EL (cell line): ENCODE measurements at places on chromosomes 3 and 15.

DNA sequence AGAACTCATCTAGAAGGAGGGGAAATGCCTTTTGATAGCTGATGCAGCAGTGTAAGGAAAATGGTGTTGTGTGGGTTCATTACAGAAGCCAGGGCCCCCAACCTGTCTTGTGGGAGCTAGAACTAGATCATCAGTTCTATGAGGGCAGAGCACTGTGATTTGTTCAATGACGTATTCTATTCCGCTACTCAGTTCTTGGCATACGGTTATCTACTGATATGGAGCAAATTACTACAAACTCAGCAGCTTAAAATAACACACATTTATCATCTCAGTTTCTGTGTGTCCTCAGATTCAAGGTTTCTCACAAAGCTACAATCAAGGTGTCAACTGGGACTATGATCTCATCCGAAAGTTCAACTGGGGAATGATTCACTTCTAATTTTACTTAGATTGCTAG is 250.5 kb downstream of the FEZF2 start:
- no peak for DNase-seq

GRCh38 chr3:61813636-61814035 is 252.3 kb downstream of the PTPRG start:
- no peak for DNase-seq

DNA sequence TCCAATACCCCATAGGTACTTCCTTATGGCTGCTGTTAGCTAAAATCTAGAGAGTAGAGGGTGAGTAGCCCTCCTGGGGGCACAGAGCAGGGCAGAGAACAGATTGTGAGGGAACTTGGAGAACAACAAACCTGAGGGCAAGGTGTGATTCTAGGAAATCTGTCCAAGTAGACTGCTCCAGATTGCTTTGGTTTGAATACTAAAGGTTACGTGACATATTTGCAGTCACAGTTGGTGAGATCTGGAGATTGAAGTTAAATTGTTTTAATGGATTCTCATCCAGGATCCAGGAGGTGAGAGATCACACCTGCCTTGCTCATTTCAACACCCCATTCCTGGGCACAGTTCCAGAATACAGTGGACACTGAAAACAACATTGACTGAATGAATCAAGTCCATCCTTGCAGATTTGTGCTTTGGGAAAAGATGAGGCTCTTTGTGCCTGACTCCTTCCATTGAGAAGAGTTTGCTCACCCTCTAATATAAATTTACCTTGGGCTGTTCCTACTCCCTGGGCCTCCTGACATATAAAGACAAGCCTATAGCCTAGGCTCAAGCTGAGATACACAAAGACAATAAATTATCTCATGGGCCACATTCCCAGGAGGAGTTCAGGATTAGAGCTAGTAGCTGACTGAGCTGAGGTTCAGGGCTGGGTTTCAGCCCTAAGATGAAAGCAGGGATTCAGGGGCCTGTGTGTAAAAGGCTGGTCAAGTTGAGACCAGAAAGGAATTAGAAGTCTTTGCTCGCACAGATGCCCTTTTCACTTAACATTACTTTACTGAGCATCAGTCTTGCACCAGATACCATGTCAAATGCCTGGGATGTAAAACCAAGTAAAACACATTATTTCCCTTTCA is 400.9 kb upstream of the MCTP2 start:
- DNase-seq: no peak

DNA sequence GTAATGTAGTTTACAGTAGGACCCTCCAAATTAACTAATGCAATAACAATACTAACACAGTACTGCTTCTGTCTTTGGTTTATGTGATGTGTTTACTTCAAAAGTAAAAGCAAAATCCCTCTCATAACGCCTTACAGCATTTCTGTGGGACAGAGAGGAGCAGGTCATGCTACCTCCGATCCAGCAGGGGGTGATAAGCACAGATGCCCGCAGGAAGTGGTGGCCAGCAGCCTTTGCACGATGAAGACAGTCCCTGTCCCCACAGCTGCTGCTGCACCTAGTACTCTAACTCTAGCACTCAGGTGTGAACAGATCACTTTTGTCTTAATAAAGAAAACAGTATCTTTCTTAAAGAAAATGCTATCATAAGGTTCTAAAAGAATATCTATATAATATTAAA is 38.3 kb downstream of the ANO10 start:
- DNase-seq: no peak

- DNase-seq: no peak
Measured at GRCh38 chr3:114011059-114011797, 45.1 kb downstream of the CCDC191 start.
